Testis (tissue), 5 donors: ENCODE measurements at places on chromosomes 2 and 18. TPM values are rescaled to one million over a fixed set of nuclear protein-coding genes. Genes with fewer than 3 reads are reported as not detected.

Gene HDAC4
- total RNA-seq = 67.5 TPM

Gene REG1B
- total RNA-seq = not detected

Gene DOK6
- 0.71 TPM for total RNA-seq

Gene APCDD1
- 10.8 TPM for total RNA-seq

Gene TANC1
- total RNA-seq = 16.2 TPM

Gene PLB1
- total RNA-seq = 7.6 TPM

Gene SCG2
- total RNA-seq = 0.43 TPM

Gene E2F6
- total RNA-seq = 24.3 TPM

Gene DSG4
- total RNA-seq = 0.08 TPM

Gene MC4R
- total RNA-seq = not detected

Gene TUBA3E
- total RNA-seq = 141 TPM

Gene ALPI
- not detected for total RNA-seq

Gene C1QL2
- 1.2 TPM for total RNA-seq

Gene SRD5A2
- total RNA-seq = 1.3 TPM

Gene GAL3ST2
- total RNA-seq = 2.8 TPM

Gene POTEJ
- 17.2 TPM for total RNA-seq

Gene TDRD15
- total RNA-seq = 8.4 TPM

Gene ANKMY1
- 57.3 TPM for total RNA-seq

Gene ELOA2
- 4.4 TPM for total RNA-seq

Gene KIAA2012
- 1.1 TPM for total RNA-seq

Gene LYG2
- total RNA-seq = 1.7 TPM

Gene RGPD6
- 161 TPM for total RNA-seq

Gene IGFBP2
- 100 TPM for total RNA-seq

Gene DYSF
- 6.8 TPM for total RNA-seq

Gene HOXD13
- total RNA-seq = 0.31 TPM

Gene CPLX4
- 0.55 TPM for total RNA-seq

Gene LRRTM4
- total RNA-seq = 0.19 TPM

Gene TXNDC2
- 30.5 TPM for total RNA-seq
